Activated CD8-positive, alpha-beta memory T cell treated with anti-CD3 and anti-CD28 coated beads, Interleukin-2, amount 50 U/mL, for 4 hours (primary cell): ENCODE measurements at places on chromosomes 2 and 18.
A peak's percentile ranks its signal among the peaks of the same experiment; 100 is the strongest.

DNA sequence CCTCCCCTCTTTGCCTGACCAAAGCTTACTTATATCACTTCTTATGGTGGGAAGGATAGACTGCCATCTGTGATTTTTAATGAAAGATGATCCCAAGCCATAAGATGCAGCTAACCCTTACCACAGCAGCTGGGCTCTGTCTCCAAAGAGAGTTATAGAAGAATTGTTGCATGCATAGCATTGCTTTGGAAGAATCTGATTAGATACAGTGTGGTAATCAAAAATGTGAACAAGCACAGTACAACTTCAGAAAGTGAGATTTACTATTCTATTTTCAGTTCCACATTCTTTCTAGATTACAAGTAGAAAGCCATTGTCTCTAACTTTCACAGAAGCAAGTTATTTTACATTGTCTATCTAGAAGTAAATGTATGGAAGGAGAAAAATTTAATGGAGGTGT, 129.0 kb upstream of the ACVR2A start:
- DNase-seq = no peak

GRCh38 chr18:42936289-42936688, 179.2 kb downstream of the RIT2 start:
- DNase-seq = no peak

DNA sequence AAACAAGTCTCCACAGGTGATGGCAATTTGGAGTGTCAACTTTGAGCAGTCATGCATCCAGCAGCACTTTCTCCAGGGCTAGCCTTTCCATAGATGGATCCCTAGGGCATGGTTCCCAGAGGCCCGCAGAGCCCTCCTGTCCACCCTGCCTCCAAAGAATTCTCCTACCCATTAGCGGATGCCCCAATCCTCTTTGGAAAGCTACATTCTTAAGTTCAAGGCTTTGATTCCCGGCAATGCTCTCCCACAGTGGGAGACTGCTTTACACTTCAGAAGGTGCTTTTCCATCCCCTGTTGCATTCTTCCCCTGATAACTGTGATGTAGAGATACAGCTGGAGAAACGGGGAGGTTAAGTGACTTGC, 61.3 kb downstream of the ACAA2 start:
- DNase-seq = no peak

DNA sequence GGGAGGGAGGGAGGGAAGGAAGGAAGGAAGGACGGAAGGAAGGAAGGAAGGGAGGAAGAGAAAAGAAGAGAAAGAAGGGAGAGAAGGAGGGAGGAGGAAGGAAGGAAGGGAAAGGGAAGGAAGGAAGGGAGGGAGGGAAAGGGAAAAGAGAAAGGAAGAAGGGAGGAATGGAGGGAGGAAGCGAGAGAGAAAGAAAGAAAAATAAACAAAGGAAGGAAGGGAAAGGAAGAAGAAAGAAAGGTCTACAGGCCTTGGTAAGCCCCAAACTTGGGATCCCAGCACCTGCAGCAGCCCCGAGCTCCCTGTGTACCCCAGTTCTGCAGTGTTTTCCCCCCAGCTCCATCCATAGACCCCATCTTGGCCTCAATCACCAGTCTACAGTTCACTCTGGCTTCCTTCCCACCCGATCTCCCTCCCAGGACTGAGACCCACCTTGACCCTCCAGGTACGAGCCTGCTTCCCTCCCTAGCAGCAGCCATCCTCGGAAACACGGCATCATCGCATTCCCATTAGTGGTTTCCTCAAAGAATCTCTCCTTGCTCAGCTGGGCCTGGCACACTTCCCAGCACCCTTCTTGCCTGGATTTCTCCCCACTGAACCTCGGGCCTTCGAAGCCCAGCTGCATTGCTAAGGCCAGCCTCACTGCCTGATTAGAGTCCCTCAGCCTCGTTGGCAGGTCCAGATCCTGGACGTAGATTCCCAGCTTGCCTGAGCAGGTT, 46.1 kb upstream of the SH3BP4 start:
- DNase-seq = no peak

DNA sequence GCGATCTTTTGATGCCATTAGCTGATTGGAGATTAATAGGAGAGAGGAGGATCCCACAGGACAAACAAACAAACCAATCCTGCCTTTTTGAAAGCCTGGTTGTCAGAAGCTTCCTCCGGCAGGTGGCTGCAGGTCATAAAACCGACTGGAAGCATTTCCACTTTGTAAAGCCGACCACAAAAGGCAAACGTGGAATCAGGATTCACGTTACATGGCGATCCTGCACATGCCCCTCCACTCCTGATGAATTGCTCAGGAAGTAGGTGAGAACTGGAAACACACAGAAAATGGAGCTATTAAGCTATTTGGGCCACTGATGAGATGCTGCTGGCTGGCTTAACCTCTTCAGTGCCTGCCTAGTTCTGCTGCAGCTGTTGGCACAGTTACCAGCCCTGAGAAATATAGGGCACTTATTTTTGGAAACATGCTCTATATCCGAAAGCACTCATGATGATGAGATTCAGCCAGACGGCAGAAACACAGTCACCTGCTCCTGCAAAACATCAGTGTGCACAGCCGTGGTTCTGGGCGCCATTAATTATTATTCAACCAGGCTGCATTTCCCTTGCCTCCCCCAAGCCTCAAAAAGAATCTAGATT, 110.3 kb upstream of the ST6GAL2 start:
- no peak for DNase-seq

GRCh38 chr2:14676371-14676770, 43.9 kb downstream of the LRATD1 start:
- no peak for DNase-seq

- DNase-seq = no peak
Measured at GRCh38 chr2:240292619-240293525, 142.6 kb upstream of the GPC1 start.

DNA sequence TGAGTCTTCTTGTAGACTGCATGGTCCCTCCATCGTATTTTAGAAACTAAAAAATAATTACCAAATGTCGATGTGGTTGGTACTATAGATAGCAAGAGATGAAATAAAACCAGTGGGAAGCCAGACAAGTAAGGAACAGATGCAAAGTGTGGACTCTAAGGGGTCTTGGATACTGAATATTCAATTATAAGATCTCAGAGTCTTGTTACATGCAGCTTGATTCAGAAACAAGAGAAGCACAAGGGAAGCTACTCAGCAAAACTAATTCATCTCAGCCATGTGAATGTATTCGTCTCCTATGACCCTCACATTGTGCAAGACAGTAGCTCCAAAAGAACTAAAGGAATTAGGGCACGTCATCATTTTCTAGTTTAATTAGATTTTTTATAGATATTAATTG, 80.9 kb downstream of the CDH20 start:
- no peak for DNase-seq

- no peak for DNase-seq
Measured at GRCh38 chr2:23828256-23828980, 98.5 kb downstream of the ATAD2B start.

DNA sequence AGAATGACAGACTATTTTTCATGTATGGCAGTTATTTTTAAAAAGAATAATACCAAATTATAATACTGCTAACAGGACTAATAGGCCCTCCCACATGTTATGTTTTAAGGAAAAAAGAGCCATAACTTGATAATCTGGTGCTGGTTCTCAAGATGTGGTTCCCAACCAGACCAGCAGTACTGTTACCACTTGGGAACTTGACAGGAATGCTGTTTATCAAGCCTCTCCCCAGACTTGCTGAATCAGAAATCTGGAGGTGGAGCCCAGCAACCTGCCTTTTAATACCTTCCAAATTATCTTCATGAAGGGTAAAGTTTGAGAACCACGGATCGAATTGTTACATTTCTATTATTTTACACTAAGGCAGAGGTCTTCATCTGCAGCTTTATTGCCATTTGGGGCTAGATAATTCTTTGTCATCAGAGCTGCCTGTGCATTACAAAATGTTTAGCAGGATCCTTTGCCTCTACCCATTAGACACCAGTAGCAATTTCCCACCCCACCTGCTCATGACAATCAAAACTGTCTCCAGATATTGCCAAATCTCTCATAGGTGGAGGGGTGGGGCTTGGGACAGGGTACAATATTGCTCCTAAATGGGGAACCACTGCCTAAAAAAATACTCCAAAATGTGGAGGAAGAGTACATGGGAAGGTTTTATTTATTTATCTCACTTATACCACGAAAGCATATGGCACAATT, 629.6 kb downstream of the ARHGAP15 start:
- no peak for DNase-seq

GRCh38 chr18:51802569-51803428, 537.2 kb upstream of the DCC start:
- no peak for DNase-seq

GRCh38 chr18:63112706-63113105, 206.9 kb downstream of the BCL2 start:
- DNase-seq = no peak

DNA sequence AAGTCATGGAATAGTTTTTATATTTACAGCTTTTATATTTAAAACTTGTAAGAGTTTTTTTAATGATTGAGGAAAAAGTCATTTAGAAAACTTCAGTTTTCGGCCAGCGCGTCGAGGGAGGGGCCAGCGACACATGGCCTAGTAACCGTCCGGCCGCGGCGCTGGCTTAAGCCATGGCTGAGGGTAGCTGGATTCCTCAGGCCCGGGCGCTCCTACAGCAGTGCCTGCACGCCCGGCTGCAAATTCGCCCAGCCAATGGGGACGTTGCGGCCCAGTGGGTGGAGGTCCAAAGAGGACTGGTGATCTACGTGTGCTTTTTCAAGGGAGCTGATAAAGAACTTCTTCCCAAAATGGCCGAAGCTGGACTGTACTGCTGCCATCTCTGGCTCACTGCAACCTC, 4.9 kb upstream of the KLHL41 start:
- DNase-seq = no peak

- DNase-seq = no peak
Measured at GRCh38 chr2:36567711-36568408, 30.1 kb downstream of the FEZ2 start.

DNA sequence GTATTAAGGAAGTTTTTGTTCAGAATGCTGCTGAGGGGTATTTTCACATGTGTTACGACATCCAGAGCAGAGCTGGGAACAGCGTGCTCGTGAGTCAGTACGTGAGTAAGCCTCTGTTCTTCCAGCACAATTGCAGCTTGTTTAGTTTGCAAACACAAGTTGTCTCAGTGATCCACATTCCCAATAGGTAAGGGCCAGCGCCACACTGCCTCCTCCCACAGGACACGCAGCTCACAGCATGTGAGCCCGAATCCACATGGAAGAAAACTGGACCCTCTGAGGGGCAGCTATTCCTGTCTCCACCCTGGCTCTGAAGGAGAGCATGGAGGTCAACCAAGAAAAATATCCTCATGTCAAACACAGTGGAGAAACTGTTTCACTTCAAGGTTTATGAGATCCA, 173.9 kb upstream of the PID1 start:
- no peak for DNase-seq

DNA sequence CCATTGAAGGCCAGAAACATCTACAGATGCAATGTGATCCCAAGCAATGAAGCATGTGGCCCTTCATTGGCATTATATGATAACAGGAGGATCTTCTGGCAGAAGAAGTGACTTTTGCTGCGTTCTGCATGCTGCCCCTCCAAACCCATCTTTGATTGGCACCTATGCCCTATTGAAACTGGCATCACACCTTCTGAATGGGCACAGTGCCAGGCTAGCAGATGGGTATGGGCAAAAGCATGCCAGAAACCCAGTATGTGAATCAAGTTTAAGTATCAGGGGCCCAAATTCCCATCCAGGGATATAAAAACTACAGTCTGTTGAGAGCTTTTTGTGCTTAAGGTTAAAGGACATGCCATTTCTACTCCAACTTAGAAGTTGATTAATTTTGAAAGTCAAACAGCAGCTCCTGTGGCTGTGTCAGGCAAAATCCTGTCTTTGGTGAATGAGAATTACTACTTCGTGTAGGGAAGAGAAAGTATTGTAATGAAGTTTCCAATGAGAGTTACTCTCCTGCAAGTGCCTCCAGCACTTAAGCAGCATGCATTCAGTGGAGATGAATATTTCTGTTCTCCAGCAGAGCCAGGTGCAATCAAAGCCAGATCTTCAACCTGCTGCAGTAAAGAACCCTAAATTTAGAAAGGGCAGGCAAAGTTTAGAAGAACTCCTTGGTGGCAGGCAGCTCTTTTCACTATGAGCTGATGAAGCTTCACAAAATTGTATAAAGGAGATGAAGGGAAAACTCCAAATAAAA, 8.6 kb downstream of the VRK2 start:
- no peak for DNase-seq

DNA sequence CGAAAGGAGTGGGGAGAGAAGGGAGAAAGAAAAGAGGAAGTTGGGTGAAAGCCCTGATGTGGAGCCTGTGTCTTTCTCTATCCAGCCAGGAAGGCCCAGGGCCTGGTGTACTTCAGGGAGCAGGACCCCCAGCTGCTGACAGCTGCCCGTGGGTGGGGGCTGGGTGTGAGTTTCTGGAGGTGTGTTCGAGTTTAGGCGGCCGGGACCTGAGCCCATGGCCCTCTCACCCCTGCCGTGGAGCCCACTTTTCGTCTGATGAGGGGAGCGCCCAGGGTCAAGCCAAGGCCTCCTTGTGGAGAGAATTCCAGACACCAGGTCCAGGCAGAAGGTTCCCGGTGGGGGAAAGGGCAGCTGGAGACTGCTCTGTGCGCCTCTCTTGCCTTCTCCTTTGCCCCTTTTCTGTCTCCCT, 2.2 kb downstream of the SIX3 start:
- DNase-seq = no peak

DNA sequence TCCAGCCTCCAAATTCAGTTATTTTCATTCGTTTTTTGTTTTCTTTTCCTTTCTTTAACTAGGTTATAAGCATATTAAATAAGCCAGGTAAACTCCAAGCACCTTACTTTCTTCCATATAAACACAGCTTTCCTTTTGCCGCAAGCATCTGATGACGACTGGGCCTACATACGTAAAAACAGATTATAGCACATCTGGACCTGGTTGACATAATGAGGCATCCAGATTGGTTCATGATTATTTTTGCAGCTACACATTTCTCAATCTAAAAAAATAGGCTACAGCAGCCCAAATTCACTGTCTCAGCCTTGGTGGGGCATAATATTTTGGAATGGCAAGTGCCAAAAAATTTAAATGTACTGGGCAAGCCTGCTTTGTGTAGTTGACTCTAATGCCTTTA, 7.7 kb downstream of the CYP1B1 start:
- DNase-seq = no peak

DNA sequence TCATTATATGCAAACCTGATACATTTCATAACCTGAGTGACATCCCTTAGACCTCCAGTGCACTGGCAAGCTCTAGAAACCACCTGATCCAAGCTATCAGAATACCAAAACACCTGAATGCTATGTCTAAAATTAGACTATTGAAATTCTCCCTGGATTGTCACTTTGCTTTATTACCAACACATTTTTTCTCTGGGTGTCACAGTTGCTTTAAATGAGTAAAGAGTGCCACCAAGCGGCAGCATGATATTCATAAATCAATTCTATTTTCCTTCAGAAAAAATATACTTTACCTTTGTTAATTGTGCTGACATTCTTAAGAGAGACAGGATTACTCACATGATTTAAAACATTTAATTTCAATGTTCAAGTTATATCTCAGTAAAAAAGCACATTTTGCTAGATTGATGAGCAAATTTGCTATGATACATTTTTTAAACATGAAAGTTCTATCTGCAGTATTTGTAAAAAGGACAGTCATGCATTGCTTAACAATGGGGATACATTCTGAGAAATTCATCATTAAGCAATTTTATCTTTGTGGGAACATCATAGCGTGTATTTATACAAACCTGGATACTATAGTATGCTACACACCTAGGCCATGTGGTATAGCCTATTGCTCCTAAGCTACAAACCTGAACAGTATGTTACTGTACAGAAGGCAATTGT, 338.4 kb upstream of the SLC39A10 start:
- peak; percentile 30 for DNase-seq
